WTC11 (cell line): ENCODE measurements at places on chromosomes 7 and 10. TPM values are rescaled to one million over a fixed set of nuclear protein-coding genes. Genes with fewer than 3 reads are reported as not detected.

GPR85 gene
- 0.09 to 0.34 TPM (median 0.09 TPM) in 3 replicates for total RNA-seq

MMD2 gene
- 0.09 TPM in 1 of 3 replicates, not detected in the others for total RNA-seq

CHN2 gene
- 5.0 to 6.6 TPM (median 5.9 TPM) in 3 replicates for total RNA-seq

ZNF117 gene
- 7.0 to 9.2 TPM (median 8.6 TPM) in 3 replicates for total RNA-seq

DNA sequence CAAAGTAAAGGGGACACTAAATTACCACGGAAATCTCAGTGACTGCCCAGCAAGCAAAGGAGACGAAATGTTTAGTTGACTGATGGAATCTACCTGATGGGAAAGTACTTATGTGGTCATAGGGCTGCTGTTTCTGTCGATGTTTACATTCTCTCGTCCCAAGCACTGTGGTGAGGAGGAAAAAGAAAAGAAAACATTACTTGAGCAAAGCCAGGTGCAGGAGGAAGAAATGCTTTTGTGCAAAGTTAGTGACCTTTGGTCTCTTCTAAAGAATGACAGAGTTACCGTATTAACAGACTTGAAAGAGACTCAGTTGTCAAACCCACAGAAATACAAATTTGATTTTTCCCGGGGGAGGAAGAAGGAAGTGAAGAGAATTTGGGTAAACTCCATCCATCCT is 43.3 kb upstream of the FMC1 start:
- H3K27ac ChIP-seq = no peak overlapping the region
- no peaks in the 10 kb centered on the region for H3K27me3 ChIP-seq
- no peak for DNase-seq
- peaks cover 33% of the 10 kb centered on the region for H3K36me3 ChIP-seq
- H3K4me3 ChIP-seq = no peak overlapping the region
- H3K4me1 ChIP-seq = no peaks in the 10 kb centered on the region

DNA sequence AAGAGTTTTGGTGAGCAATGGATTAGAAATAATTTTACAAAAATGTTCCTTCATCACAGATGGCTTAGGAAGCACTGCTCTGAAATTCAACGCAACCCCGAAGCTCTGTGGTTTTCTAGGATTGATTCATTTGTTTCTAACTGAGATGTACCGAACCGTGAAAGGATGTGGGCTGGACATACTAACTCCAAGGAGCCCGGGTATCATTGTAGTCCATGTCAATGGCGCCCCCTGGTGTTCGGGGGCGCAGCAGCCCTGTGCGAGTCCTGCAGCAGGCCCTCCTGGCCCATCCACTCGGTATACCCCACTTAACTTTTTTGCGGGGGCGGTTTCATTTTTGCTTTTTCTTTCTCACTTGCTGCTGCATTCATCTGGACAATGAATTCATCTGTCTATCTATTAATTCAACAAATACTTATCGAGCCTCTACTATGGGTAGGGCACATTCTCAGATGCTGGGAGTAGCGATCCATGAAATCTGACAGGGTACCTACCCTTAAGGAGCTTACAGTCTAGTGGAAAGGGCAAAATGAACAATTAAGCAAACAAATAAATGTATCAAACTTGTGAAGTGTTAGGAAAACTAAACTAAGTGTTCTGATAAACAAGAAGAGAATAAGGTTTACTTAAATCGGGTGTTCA is 25.2 kb upstream of the ITPRID1 start:
- H3K27ac ChIP-seq = no peak overlapping the region
- H3K4me1 ChIP-seq = peaks cover 38% of the 10 kb centered on the region
- peaks cover 4% of the 10 kb centered on the region for H3K36me3 ChIP-seq
- peaks cover 7% of the 10 kb centered on the region; the same call in 1 of the 2 replicates for H3K27me3 ChIP-seq

- peaks cover 45% of the 10 kb centered on the region for H3K36me3 ChIP-seq
- no peak for DNase-seq
- no peak overlapping the region; the same call in 1 of the 2 replicates for H3K27ac ChIP-seq
Measured at GRCh38 chr7:67518580-67518979, 521.9 kb downstream of the TYW1 start.

- H3K36me3 ChIP-seq = peaks cover 11% of the 10 kb centered on the region; the same call in 1 of the 2 replicates
- H3K27ac ChIP-seq = no peak overlapping the region
- H3K27me3 ChIP-seq = no peaks in the 10 kb centered on the region
- H3K4me3 ChIP-seq = no peak overlapping the region
Measured at GRCh38 chr10:34102893-34103506, 712.1 kb downstream of the PARD3 start.

DNA sequence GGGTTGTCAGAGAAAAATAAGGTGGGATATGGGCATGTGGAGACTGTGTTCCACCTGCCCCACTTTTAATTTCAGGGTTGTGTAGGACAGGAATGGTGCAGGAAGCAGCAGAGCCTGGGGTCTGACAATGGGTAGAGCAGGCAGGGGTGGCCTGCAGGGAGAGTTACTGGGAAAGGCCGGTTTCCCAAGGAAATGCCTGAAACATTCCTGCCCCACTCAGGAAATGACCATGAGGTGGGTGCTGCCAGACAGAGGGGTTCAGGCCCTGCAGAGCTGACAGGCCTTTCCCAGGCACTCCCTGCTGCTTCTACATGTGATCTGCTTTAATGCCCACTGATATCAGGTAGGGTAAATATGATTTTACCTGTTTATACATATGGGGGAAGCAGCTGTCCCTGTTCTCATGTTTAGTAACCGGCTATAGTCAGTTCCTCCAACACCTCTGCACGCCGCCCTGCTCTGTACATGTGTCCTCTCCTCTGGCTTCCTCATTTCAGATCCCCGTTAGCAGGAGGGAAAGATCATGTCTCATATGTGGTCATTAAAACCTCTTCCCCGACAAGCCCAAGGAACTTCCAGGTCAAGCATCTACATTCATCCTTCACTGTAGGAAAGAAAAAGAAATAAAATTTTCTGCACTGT is 118.6 kb upstream of the PRSS58 start:
- no peaks in the 10 kb centered on the region for H3K36me3 ChIP-seq
- H3K4me1 ChIP-seq = peaks cover 21% of the 10 kb centered on the region
